ENCODE measurements at places on chromosomes 3 and 15. TPM values are rescaled to one million over a fixed set of nuclear protein-coding genes. Genes with fewer than 3 reads are reported as not detected.

Gene FAM81A
- not detected for total RNA-seq

Gene ATP13A5
- total RNA-seq, result not detected

Gene IQCH
- total RNA-seq, result 0.40 TPM

Gene LMCD1
- total RNA-seq, result 10.7 TPM

Gene TMC3
- total RNA-seq, result not detected

Gene RGMA
- total RNA-seq, result 0.20 TPM

Gene OSTN
- total RNA-seq, result not detected

Gene BFSP2
- not detected for total RNA-seq

Gene SNX1
- total RNA-seq, result 24.6 TPM

DNA sequence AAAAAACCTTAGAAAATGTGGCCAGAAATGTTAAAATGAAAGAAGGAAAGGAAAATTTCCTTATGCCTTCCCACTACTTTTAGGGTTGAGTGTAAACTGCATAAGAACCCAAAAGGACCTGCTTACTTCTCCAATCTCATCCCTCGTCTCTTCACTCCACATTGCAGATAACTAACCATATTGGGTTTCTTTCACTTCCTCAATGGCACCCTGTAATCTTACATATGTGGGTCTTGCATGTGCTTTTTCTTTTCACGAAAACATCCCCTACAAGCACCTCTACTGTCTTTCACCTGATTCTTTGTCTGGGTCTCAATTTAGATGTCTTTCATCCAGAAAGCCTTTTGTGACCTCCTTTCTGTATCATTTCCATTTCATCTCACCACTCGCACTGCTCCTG, 23.1 kb downstream of the EOMES start:
- DNase-seq, result no peak

DNA sequence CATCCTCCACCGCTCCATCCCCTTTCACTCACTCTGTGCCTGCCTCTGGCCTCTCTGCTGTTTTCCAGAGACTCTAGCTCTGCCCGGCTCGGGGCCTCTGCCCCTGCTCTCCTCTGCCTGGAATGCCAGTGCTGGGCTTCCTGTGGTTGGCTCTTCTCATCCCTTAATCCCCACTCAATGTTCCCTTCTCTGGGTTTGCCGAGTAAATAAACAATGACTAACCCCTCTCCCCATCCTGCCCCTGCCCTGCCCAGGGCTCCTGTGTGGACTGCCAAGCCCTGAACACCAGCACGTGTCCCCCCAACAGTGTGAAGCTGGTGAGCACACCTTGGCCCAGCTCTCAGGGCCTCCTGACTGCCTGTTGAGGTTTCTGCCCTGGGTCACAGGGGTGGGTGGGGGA, 12.2 kb downstream of the STAB1 start:
- peak; percentile 37 for DNase-seq

DNA sequence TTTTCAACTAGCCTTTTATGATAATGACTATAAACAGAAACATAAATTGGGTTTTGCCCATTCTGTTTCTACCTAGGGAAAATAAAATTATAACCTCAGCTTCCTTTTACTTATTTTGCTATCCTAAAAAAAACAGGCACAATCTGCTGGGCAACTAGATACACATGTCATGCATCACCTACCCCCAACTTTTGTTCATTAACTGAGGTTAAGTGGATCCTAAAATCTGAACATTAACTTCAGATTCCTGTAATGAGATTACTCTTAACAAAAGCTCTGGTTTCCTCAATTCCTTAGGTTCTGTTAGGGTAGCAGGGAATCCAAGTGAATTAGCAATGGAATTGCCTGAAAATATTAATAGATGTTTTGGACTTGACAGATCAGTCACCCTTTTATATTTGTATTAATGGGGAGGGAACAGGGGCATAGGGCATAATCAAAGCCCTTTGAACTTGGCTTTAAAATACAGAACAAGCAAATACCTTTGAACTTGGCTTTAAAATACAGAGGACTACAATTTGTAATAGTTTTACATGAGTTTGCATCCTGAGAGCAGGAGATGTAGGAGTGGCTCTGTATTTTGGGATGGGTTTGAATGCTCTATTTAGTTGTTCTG, 106.6 kb downstream of the FEZF2 start:
- no peak for DNase-seq

- DNase-seq, result no peak
Measured at GRCh38 chr3:186937017-186937875, 6.9 kb downstream of the ST6GAL1 start.

GRCh38 chr3:126473292-126474168, 2.2 kb downstream of the ZXDC start:
- no peak for DNase-seq

GRCh38 chr3:64495121-64495780, 192.5 kb downstream of the ADAMTS9 start:
- DNase-seq, result no peak

GRCh38 chr3:124168271-124168670, 176.3 kb upstream of the ROPN1 start:
- DNase-seq, result peak; percentile 82

- no peak for DNase-seq
Measured at GRCh38 chr3:68135067-68135466, 480.7 kb upstream of the SUCLG2 start.

DNA sequence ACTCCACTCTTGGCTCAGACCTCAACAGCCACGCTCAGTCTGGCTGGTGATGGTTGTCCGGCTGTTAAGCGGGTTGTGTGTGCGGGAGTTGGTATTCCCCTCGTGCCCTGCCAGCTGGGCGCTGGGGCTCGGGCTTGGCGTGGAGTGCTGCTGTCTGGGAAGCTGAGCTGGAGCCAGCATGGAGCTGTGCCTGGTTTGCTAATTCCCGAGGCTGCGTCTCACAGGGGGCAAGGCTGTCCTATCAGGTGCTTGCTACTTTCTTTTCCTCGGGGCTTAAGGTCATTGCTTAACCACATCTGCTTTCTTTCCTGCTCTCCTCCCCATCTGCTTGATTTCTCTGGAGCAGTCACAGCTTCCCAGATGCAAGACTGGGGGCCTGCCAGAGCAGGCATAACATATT, 29.9 kb downstream of the PDIA5 start:
- peak; percentile 52 for DNase-seq

DNA sequence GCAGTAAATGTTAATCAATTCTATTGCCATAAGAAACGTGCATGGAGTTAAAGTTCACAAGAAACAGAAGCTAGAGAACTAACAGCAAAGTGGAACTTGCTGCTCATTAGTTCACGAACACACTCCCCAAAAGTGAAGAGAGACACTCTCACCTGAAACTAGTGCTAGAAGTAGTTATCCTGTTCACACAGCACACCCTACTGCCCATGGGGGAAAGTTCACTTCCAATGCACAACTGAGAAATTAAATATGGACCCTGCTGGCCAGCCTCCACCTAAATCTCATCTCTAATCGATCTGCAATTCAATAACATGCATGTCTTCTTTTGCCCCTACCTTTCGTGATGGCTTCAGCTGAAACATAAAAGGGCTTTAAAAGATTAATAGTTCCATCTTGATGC, 39.4 kb upstream of the FRMD4B start:
- DNase-seq, result peak; percentile 77

DNA sequence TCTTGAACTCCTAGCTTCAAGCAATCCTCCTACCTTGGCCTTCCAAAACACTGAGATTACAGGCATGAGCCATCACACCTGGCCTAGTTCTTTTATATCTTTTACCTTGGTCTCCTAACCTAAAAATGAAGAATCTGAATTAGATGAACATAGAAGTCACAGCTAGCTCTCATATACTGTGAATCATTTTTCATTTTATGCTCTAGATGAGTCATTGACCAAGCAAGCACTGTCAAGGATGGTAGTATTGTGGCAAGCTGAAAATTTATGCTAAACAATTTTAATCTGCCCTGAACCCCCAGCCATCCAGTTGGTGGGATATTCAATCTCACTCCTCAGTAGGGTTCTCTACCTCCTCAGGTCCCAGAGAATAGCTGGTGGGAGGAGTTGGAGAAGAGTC, 48.3 kb upstream of the DNAJC13 start:
- DNase-seq, result no peak

DNA sequence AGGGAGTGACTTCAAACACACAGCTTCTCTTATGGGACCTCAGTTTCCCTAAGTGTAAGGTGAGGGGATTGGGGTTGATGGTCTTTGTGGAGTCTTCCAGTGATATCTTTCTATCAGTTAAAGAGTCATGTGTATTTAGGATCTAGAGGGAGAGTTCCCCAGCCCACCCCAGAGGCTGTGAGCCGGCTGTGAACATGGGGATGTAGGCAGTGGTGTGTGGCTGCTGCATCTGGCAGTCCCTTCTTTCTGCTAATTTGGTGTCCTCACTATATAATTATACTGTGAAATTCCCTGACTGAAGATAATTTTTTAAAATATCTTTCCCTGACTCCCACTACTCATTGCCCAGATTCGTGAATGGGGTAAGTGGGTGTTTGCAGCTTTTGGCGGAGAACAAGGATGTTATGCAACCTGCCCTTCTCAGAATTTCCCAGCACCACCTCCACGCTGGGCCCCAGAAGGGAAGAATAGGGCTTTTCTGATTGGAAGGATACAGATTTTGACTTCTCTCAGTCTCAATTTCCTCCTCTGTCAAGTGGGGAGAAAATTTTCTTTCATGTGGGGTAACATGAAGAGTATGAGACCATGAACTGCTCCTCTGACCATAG, 79.0 kb upstream of the RASGRF1 start:
- DNase-seq, result no peak

DNA sequence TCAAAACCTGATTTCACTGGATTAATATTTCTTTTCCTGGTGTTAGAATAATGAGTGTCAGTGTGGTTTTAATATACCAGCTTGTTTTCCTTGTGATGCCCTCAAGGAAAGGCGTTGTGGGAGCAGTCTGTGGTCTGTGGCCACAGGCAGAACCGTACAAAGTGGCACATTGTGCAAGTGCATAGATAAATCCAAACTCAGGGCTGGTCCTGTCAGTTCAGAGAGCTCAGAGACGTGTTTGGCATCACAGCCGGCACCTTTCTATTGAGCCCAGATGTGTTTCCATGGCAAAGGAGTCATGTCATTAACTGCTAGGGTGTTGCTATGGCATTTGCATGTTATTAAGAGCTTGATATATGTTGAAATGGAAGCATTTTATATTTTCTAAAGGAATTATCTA, 289.9 kb upstream of the RASGRP1 start:
- DNase-seq, result no peak

DNA sequence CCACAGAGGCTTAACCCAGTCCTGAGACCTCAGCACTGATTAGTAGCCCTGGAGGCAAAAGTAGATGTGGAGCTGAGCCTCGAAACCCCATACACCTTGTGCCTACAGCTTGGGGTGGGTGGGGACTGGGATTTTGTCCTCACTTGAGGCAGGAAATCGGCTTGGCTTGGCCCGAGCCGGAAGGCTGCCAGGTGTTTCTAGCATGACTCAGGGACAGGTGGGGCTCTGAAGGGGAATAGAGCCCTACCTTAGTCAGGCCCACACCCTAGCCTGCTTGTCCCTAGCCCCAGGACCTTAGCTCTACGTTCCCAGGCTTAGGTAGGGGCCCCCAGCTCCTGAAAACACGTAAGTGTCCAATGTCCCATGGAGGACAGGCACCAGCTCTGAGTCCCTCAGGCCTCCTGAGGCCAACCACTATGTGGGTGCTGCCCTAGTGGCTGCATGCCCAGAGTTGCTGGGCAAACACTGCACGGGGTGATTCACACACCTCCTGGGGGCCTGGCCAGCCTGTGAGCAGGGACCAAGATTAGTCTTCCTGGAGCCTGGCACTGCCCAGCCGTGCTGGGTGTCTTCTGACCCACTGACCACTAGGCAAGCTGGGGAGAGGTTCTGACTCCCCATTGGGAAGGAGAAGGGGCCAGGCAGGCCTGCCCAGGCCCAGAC, 3.1 kb downstream of the MST1R start:
- peak; percentile 13 for DNase-seq

GRCh38 chr15:83474578-83474977, 27.4 kb downstream of the SH3GL3 start:
- DNase-seq, result no peak

DNA sequence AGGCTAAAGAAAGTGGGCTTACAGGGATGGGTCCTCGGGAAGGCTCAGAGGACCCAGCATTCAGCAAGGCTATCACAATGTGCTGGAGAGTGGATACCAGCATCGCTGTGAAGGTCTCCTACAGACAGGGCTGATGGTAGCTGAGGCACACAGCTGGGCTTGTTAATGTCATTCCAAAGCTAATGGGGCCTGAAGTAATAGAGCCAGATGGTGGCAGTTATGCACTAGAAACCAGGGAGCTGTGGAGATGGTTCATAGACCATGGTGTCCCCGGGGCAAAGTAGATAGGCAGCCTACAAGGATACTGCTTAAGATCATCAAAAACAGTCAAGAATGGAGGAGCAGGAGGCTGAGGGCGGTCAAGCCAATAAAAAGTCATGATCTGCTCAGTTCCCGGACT, 24.8 kb upstream of the BOC start:
- no peak for DNase-seq

GRCh38 chr3:46463120-46463867, 1.4 kb downstream of the LTF start:
- peak; percentile 27 for DNase-seq

DNA sequence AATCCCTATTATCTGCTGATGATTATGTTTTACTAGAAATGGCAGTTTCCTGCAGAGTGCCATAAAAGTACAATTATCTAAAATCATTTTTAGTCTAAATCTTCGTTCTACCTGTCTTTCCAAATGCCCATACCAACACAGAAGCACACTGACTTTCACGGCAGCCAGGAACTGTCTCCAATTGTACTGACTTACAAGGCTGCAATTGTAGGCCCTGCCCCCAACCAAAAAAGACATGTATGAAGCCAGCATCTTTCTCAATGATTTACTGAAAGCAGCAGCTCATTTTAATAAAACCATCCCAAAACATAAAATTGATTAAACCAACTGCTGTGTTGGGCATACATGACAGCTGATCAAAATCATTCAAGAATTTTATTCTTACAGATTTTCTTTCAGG, 119.0 kb downstream of the TBC1D5 start:
- DNase-seq, result no peak

DNA sequence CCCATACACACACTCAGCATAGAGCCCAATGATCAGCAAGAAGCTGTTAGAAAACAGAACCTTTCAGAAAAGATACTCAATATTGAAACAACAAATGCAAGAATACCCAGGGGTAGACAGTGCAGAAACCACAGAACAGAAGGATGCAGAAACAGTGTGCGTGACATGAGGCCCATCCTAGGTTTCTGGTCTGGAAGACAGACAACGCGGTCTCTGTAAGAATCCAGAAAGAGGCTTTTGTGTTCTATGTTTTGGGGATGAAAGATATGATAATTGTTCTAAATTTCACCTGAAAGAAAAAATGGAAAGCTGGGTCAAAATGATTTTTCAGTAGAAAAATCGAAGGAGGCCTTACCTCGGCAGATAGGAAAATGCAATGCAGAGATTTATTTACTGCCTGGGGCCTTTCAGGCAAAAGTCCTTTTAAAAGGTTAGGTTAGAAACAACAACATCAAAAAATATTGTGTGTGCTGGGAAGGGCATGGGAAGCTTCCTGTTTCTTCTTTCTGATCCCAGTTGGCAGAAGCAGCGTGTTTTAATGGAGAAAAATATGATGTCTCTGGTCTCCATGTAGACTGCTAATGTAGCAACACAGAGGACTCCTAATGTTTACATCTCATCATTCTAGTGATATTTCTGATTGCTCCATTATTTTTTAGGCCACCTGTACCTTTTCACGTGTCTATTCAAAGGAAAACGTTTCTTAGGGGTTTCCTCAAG, 17.0 kb downstream of the SYNM start:
- no peak for DNase-seq

GRCh38 chr3:140128631-140129030, 193.6 kb downstream of the CLSTN2 start:
- peak; percentile 7 for DNase-seq

Measured in lung microvascular endothelial cell (primary cell).